ENCODE measurements at places on chromosomes 5 and 9. TPM values are rescaled to one million over a fixed set of nuclear protein-coding genes. Genes with fewer than 3 reads are reported as not detected.

The TAF11L5 gene
- total RNA-seq, result not detected

The C5orf52 gene
- not detected for total RNA-seq

The PCDHGA5 gene
- 0.13 TPM for total RNA-seq

The PCDHA1 gene
- total RNA-seq, result not detected

The PCDHA11 gene
- not detected for total RNA-seq

The CACNA1B gene
- total RNA-seq, result not detected

The ST8SIA4 gene
- not detected for total RNA-seq

The CCNO gene
- 12.4 TPM for total RNA-seq

The PCDHGA4 gene
- 0.05 TPM for total RNA-seq

The CCDC152 gene
- not detected for total RNA-seq

The OTP gene
- total RNA-seq, result not detected

DNA sequence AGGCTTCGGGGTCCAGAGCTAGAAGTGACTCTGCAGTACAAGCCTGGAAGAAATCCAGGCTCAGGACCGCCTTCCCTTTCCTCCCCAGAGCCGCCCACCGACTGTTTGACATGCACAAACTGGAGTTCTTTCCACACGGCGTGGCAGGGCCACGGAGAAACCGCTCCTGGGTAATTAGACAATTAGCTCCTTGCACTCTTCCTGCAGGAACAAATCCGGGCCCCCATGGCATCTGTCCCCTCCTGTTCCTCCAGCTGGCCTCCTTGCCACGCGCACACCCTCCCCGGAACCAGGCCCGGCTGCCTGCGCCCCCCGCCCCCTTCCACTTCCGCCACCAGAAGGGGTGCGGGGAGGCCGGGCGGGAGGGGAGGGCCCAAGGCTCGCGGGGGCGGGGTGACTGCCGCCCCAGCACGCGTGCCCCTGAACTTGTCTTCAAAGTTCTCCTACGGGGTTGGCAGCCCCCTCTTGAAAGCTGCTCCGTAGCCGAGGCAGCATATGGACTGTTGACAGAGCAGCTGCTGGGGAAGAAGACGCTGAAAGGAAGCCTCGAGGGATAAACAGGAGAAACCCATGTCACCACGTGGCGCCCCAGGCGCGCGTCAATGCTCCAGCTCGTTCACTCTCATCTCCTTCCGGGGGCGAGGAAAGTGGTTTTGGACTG lies 74.3 kb downstream of the SEC61B start:
- no peak for DNase-seq

DNA sequence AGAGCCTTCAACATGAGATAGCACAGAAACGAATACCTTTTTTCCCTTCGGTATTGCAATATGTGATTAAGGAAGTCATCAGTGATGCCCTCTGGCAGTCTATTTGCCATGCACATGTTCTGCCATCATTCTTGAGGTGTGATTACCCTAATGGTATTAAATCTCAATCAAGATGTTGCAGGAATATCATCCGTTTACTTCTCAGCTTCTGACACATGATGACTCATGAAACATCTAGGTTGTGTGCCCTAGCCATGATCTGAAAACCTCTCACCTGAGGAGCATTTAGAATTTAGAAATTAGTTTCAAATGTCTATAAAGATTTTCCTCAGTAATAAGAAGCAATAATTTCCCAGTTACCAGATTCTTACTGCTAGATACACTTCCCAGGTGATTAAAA lies 209.1 kb downstream of the ADGRV1 start:
- no peak for DNase-seq

DNA sequence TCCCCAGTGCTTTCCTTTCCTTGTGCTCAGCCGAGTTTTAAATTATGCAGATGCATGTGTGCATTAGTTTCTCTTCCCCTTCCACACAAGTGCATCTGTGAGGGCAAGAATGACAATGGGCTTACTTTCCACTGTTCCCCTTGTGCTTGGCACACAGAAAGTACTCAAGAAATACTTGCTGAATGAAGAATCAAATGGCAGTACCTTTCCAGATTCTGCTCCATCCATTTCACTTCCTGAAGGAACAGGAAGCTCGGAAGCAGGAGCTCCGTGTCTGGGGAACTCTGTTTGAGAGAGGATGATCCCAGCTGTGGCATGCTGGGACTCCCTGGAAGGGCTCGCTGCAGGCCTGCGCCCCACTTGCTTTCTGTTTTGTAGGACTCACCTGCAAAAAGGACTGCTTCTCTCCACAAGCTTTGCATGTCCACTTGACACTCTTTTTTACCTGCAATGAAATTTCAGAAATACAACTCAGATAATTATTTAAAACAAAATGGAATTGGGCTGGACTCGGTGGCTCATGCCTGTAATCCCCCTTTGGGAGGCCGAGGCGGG lies 5.5 kb downstream of the MRNIP start:
- no peak for DNase-seq

DNA sequence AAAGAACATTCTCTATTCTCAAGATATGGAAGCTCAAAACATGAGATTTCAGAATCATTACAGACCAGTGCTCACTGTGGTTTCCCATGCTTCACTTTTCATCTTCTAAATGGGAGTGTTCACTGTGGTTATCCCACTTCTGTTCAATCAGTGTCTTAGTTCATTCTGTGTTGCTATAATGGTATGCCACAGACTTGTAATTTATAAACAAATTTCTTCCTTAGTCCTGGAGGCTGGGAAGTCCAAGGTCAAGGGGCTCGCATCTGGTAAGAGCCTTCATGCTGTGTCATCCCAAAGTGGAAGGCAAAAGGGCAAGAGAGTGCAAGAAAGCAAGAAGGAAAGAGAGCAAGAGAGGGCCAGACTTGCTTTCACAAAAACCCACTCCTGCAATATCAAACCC lies 146.3 kb downstream of the TTC39B start:
- DNase-seq, result no peak

DNA sequence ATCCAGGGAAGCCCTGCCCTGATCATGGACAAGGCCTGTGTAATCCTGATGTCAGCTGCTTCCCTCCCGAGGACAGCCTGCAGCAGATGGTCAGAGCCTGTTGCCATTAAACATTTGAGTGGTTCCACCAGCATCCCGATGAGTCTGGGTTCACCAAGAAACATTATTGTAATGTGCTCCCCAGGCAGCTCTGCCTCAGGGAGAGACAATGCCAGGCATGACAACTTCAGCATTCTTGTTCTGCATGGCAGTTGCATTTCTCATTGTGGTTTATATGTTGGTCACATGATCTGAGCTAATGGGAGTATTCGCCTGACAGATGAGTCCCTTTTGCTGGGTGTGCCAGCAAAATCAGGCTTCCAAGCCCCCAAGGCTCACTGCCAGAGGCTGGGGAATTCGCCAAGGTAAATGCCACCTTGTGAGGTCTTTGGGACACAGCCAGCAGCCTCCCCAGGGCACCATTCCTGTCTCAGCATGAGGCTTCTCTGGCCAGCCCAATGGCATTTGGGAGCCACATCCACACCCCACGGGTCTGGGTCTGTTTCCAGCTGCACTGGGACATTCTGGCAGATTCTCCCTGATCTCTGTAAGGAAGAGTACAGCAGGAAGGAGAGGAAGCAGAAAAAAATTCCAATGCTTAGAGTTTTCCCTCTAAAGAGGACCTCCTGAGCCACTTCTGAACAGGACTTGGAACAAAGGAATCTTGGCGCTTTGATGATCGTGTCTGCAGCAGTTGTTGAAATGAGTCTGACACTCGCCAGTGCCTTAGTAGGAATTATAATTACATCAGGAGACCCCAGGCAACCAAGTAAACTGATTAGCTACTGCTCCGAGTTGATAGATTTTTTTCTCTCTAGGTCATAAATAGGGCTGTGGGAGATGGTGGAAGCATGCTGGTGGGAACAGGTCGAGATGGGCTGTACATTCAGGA lies 18.7 kb downstream of the KCNIP1 start:
- DNase-seq, result no peak

DNA sequence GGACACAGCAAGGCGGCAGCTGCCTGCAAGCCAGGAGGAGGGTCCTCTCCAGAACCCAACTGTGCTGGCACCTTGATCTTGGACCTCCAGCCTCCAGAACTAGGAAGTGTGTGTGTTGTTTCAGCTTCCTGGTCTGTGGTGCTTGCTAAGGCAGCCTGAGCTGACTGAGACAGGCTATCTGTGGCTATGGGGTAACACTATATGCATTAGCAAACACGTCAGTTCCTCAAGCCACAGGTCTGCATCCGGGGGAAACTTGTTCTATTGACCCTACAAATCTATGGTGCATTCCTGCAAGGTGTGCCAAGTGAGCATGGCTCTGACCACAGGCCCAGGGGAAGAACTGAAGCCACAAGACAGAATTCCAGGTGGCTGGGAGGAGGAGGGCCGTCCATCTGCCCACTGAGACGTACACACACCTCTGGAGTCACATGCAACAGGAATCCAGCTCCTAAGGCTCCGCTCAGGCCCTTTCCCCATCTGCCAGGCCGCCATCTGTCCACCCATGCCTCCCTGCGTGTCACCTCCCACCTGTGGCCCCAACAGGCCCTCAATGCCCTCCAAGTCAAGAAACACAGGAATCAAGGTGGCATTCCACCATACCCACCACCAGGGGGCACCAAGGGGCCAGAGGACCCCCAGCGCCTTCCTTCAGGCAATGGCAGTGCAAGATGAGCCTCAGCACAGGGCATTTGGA lies 174.9 kb downstream of the ROR2 start:
- peak; percentile 61 for DNase-seq

GRCh38 chr9:79980432-79980831 lies 408.7 kb downstream of the TLE4 start:
- DNase-seq, result no peak

GRCh38 chr9:108125625-108126024 lies 636.1 kb upstream of the KLF4 start:
- DNase-seq, result peak; percentile 19

DNA sequence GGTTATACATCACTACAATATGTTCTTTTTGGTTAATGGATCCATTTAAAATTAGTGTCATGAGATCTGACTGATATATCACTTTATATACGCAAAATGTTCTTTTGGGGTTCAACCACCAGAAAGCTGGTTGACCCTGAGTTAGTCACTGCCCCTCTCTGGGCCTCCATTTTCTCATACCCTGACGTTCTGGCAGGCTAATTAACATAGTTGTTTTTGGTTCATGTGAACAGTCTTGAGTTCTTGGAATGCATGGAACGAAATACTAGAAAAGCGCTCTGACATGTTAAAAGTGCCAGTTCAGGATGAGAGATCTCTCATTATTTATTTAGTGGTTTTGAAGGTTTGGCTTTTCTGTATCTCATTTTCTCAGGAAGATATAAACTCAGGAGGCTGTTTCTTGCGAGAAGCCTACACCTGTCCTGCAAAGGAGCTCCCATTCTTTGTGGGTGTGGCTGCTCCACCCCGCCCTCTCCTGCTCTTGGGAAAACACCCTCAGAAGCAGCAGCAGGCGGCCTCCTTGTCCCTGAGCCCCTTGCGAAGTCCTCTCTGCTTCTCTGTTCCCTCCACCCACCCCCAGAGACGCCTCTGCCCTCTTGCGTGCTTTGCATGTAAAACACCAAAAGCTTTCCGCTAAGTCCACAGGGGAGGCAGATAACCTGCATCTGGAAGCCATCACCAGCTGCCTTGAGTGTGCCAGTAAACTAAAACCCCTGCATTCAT lies 302.4 kb upstream of the PANK3 start:
- DNase-seq, result no peak

- DNase-seq, result no peak
Observed at GRCh38 chr9:72997387-72997995, 44.6 kb upstream of the ALDH1A1 start.

DNA sequence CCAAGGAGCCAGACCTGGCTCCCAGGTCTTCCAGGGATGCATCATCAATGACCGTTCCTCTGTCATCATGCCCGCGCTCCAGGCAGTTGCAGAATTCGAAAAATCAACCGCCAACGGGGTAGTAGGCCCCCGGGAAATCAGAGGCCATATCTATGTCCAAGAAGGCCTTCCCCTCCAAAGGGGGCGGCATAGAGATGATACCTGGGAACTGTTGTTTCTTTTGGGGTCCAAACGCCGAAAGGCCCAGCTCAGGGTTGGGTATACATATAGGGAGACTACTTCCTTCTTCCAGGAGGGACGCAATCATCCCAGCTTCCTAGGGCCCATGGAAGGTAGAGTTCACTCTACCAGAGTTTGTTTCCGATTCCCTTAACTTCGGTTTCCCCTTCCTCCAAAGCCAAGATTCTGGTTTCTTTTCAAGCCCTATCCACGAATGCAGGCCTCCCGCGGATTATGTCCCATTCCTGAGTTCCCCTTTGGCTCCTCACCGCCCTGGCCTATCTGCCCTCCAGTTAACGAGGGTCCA lies 754 bp downstream of the DCAF12 start:
- DNase-seq, result peak; percentile 58

GRCh38 chr5:1568201-1568979 lies 44.6 kb upstream of the LPCAT1 start:
- DNase-seq, result peak; percentile 87

- DNase-seq, result no peak
Observed at GRCh38 chr5:159203351-159203750, 6.0 kb downstream of the RNF145 start.

DNA sequence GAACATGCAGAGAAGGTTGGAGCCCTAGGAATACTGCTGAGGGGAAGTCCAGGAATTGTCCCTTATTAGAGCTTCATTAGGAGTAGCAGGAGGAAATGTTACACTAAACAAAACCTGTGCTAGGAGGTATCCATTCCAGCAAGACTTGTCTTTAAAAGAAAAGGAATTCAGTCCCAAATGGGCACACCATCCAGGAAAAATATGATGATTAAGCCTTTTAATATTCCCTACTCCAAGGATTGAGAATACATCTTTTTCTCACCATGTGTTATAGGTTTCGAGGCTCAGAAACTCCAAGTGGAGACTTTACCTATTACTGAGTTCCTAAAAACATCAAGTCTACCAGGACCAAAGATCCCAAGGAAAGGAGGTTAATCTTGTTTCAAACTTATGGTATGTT lies 179.3 kb downstream of the MCTP1 start:
- no peak for DNase-seq

- no peak for DNase-seq
Observed at GRCh38 chr5:135486131-135487036, 34.2 kb upstream of the TIFAB start.

DNA sequence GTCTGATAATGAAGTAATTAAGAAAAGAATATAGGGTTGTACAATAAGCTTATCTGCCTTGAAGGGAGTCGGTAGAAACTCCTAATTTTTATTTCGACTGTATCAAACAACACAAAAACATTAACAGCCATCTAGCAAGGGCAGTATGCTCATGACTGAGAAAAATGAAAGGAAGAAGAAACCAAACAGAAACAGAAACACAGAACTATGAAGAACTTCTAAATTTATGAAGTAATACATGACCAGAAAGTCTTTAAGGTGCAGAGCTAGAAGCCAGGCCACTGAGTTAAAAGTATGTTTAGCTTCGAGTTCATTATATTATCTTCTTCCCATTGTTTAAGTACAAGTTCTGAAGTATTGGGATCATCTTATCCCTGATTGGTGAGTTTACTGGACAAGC lies 367.3 kb upstream of the C9orf72 start:
- no peak for DNase-seq

- DNase-seq, result peak; percentile 21
Observed at GRCh38 chr9:88065619-88066018, 72.7 kb downstream of the SPATA31C2 start.

GRCh38 chr9:126844085-126844484 lies 16.4 kb upstream of the ZBTB34 start:
- DNase-seq, result no peak

DNA sequence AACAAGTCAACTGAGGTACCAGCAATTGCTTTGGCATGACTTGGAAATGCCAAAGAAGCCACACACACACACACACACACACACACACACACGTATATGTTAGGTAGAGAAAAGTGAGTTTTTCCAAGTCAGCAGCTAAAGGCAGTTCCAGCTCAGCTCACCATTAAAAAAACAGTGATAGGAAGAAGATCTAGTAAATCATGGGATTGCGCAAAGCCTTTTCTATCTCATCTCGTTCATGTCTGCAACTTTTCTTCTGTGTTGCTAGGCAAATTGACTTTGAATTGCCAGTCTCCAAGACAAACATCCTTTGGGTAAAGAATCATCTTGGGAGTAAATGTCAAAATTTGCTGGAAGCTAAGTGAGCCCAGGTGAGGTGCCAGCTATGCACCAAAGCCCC lies 500.1 kb downstream of the ENC1 start:
- DNase-seq, result no peak

Measured in HT-29 (cell line).